Midbrain (tissue), 1 donor: ENCODE measurements at places on chromosomes 2 and 18.

- no peak for DNase-seq
Observed at GRCh38 chr2:96317584-96317997, 7.5 kb upstream of the ITPRIPL1 start.

DNA sequence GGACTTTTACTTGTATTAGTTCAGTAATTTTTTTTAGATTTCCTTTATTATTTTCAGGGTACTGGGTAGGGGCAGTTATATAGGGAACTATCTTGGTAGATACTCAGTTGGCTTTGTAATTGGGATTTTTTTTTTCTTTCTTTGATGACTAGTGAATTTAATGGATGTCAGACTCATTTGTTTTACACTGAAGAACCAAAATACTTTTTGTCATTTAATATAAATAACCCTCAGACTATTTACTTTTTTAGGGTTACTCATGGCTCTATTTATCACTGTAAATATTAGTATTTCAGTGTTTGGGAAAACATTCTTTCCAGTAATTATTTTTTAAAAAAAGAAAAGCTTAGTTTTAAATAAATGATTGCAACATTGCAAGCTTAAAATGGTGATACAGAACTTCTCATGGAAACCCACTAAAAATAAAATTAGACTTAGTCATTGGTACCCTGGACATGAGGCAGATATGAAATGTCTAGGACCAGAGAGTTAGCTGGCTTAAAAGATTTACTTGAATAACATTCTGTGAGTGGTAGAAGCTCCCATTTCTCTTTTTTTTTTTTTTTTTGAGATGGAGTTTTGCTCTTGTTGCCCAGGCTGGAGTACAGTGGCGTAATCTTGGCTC, 74.4 kb upstream of the CYP20A1 start:
- no peak for DNase-seq

DNA sequence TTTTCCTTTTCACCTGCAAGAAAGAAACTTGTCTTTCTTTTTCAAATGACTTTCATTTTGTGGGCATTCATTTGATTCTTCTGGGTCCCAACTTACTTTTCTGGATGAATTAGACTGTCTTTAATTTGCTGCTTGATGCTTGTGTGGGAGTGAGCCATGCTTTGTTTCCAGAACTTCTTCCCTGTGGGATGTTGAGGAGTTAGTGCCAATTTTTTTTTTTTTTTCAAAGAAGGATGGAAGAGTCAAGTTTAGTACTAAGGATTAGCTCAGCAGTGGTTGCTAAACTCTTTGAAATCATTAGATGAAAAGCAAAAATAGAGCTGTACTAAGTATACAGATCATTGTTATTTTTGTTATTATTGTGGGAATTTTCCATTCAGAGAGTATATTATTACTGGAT, 17.2 kb upstream of the KCTD1 start:
- DNase-seq: no peak

GRCh38 chr2:140526575-140526974, 1604.2 kb downstream of the LRP1B start:
- no peak for DNase-seq

GRCh38 chr2:10079266-10079869, 843 bp downstream of the CYS1 start:
- DNase-seq: peak; percentile 29

- peak; percentile 40 for DNase-seq
Observed at GRCh38 chr18:59140302-59140885, 710 bp downstream of the SEC11C start.

DNA sequence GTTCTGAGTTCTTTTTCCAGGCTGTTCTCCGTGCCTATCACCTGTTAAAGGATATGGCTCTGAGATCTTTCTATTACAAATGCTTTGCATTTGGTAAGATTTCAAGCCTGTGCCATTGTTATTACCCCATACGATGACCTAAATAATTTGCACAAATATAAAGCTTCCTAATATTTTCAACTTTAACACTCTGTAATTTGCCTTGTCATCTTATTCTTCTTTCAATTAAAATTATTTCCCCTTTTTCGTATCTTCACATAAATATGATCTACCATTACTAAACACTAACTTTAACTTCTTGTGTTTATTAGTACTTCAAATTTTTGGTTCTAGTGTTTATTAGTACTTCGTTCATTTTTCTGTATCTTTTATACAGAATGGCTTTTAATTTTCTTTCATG, 3.2 kb upstream of the MSL3B start:
- no peak for DNase-seq

DNA sequence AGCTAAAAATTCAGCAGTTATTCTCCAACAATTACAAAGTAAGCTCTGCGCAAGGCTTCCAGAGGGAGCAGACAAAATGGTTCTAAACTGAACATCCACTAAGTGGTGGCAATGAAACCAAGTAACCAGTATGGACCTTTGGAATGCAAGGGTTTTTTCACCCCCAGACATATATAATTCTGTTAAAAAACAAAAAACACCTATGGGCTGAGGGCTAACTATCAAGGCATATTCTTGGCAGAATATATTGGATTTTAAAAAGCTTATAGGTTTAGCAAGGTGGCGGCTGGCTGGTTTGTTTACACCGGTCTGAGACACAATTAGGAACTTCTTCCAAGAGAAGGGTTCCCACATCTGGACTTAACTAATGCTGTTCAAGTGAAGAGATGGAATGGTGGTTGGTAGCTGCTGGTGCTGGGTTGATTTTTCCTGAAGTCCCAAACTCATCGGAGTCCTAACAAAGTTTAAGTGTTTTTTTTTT, 2.8 kb downstream of the ZFP36L2 start:
- peak; percentile 51 for DNase-seq

- no peak for DNase-seq
Observed at GRCh38 chr2:220767591-220768255, 804.4 kb downstream of the EPHA4 start.

- no peak for DNase-seq
Observed at GRCh38 chr2:192298664-192299063, 103.9 kb upstream of the TMEFF2 start.

GRCh38 chr2:39659765-39660611, 5.7 kb upstream of the TMEM178A start:
- no peak for DNase-seq

- DNase-seq: no peak
Observed at GRCh38 chr18:25604894-25605597, 253.1 kb upstream of the ZNF521 start.

GRCh38 chr18:7616661-7617060, 49.5 kb downstream of the PTPRM start:
- DNase-seq: no peak

GRCh38 chr2:161947836-161948235, 126.2 kb downstream of the DPP4 start:
- no peak for DNase-seq

DNA sequence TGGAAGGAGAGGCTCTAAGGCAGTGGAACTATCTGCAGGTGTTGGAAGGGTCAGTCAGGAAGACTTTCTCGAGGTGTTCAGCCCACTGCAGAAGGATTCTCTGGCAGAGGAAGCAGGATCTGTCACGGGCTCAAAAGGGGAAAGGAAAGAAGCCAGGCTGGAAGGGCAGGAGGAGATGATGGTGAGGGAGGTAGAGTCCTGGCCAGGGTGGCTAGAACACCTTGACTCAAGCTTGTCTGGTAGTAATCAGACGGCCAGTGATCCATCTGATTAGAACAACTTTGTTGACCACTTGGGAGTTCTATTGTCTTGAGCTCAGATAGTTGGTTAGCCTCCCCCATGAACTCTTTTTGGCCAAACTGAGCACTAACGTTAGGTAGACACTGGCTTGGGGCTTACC, 9.7 kb upstream of the ATOH8 start:
- no peak for DNase-seq

- DNase-seq: no peak
Observed at GRCh38 chr2:215432759-215433594, 2.9 kb downstream of the FN1 start.

DNA sequence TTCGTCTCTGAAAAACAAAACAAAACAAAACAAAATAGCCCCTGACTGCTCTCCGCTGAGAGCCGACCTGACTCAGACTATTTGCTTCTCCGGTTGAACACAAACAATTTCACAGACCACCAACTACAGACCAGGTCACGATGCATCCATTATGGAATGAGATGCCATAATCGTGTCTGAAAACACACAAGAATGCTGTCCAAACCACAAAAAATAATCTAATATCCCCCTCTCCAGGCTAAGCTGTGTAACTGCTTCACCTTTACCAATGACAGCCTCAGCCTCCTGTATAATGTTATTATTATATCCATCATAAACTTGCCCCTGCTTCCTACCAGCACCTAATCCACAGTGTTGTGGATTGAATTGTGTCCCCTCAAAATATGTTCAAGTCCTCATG, 114.7 kb downstream of the DNAH6 start:
- peak; percentile 12 for DNase-seq

GRCh38 chr18:48138210-48138609, 207.8 kb upstream of the SMAD2 start:
- no peak for DNase-seq

DNA sequence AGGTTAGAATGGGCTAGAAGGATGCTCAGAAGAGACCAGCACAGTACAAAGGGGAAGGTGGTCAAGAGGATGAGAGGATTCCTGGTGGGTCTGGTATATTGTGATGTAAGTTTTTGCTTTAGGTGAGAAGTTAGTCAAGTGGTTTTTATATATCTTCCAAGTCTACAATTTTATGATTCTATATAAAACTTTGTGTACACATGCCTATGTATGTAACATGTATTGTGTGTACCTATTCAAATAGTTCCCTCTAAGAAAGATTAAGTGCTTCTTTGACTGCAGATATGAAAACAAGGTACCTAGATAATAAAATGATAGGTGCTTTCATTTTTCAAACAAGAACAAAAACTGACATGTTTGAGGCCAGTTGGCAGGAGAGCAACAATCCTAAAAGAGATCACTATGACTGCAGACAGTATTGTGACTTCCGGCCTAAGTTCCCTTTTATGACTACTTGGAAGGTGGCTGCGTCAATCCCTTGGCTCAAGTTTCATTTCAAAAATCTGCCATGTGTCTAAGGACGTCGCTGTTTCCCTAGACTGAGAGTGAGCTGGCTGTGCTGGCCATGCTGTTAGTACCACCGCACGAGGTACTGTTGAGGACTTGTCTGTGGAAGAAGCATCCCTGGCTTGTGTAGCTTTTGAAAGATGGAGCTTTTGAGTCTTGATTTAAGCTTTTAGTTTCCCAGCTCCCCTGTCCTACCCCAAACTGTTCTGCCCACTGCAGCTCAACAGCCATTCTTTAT, 123.1 kb downstream of the PRPF40A start:
- DNase-seq: peak; percentile 44

- peak; percentile 45 for DNase-seq
Observed at GRCh38 chr2:25497918-25498407, 156.2 kb upstream of the DNMT3A start.

GRCh38 chr18:5159080-5159479, 38.0 kb downstream of the AKAIN1 start:
- no peak for DNase-seq

- no peak for DNase-seq
Observed at GRCh38 chr18:40473221-40474029, 1481.6 kb upstream of the PIK3C3 start.

DNA sequence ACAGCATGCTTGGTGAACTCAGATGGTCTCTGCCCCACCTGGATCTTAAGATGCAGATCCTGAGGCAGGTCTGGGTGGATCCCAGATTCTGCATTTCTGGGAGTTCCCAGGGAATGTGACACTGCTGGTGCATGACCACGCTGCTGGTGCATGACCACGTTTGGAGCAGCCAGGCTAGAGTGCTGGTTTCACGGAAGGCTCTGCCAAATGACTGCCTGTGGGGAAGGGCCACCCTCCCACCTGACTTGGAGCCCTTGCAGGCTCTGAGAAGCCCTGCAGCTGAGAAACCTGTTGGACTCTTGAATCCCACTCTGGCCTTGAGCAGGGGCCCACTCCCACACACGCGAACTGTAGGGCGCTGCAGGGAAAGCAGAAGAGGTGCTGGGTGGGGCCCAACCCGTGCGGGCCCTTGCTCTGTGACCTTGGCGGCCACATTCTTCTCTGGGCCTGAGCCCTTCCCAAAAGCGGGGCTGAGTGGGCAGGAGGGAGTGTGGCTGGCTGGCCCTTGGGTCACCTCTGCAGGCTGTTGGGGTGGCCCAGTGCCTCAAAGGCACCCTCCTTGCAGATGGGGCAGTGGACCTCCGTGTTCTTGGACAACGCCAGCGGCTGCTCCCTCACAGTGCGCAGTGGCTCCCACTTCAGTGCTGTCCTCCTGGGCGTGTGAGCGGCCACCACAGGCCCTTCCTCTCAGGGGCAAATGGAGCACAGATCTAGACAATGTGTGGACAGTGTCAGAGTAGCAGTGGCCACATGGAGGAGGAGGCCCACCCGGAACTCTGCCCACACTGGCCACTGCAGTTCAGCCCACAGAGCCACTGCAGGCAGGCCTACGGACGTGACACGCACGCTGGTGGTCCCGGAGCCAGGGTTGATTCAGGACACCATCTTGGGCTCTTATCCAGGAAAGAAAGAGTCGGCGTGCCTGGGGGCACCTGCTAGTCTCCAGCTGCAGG, 7.9 kb downstream of the ERFE start:
- DNase-seq: no peak

DNA sequence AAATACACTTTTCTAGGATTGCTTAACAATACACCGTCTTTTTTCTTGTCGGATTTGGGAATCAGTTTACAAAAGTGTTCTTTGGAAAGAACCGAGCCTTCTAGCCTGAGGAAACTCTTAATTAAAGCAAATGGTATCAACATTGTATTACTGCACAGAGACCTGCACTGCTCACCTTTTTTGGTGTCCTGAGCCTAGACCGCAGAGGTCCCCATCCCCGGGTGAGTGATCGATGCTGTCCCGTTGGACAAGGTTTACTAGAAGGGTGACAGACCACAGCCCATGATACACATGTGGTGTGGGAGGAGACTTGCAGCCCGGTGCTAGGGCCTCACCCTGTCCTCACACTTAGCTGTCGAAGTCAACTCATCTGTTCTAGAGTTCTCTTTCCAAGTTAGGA, 55.3 kb downstream of the TSHZ1 start:
- DNase-seq: no peak

- DNase-seq: no peak
Observed at GRCh38 chr2:170847716-170848115, 31.0 kb downstream of the GAD1 start.
